ENCODE measurements at places on chromosomes 4 and X. TPM values are rescaled to one million over a fixed set of nuclear protein-coding genes. Genes with fewer than 3 reads are reported as not detected.

- no peak for DNase-seq
These were observed 4.5 kb upstream of the SETD7 start for GRCh38 chr4:139560406-139561104.

The TEX13B gene
- not detected for polyA plus RNA-seq

The MAGEA10 gene
- not detected for polyA plus RNA-seq

GRCh38 chrX:17861489-17862011, 452 bp upstream of the RAI2 start:
- no peak for DNase-seq

The ARX gene
- polyA plus RNA-seq = not detected

The WWC2 gene
- 72.1 TPM for polyA plus RNA-seq

The ADH6 gene
- 45.2 TPM for polyA plus RNA-seq

The REELD1 gene
- polyA plus RNA-seq = 0.34 TPM

The PCDH10 gene
- polyA plus RNA-seq = 4.2 TPM

DNA sequence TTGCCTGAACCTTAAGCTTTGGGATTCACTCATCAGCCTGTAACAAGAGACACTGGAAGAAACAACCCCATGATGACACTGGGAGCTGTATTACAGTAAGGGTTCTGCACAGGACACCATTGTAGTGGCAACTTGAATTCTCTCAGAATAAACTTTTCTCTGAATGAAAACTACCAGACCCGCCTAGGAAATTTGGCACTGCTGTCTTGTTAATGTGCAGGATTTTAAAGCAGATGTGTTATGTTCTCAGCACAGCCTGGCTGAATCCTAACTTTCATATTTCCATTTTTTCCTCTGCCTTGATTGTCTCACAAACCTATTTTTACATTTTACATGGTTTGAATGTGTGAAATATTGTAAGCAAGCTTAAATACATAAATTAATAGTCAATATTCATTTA, 253.6 kb downstream of the UNC5C start:
- no peak for DNase-seq

The DAPP1 gene
- polyA plus RNA-seq = 0.98 TPM

DNA sequence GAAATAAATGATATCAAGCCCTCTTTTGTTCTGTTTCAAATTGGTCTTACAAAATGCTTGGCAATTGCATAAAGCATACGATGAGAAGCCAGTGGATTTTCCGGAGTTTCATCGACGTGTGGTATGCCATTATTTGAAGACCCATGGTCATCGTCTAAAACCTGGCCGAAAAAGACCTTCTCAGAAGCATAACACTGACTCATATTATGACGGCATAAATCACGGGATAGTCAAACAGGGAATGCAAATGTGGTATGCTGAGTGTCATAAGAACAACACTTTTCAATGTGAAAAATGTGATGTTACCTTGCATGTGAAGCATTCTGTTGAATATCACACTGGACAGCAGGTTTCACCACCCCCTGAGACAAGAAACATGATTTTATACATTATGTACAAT, 695.2 kb downstream of the GRXCR1 start:
- DNase-seq = no peak

- DNase-seq = no peak
These were observed 18.4 kb upstream of the CC2D2A start for GRCh38 chr4:15451181-15451865.

DNA sequence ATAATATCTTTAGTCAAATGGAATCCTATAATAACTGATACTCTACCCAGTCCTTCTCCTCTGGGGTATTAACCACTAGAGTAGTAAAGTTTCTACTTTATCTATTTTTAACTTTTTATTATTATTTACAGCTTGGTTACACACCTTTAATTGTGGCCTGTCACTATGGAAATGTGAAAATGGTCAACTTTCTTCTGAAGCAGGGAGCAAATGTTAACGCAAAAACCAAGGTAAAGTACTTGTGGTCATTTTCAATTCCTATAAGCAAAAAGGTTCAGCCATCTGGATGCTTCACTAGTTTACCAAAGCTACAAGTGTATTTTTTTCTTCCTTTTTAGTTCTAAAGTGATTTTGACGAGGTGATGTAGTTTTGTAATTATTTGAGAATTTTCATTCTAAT, 238.8 kb downstream of the ANK2 start:
- DNase-seq = no peak

The DRP2 gene
- 1.5 TPM for polyA plus RNA-seq

The ADH7 gene
- polyA plus RNA-seq = not detected

The FAM47E gene
- polyA plus RNA-seq = 7.4 TPM

Data from right renal pelvis (tissue), 4 donors.